Stimulated activated CD4-positive, alpha-beta T cell treated with anti-CD3 and anti-CD28 coated beads, Interleukin-1b, Interleukin-23, amount 100 ng/mL, for 1 hour (primary cell): ENCODE measurements at places on chromosomes 4 and X.

DNA sequence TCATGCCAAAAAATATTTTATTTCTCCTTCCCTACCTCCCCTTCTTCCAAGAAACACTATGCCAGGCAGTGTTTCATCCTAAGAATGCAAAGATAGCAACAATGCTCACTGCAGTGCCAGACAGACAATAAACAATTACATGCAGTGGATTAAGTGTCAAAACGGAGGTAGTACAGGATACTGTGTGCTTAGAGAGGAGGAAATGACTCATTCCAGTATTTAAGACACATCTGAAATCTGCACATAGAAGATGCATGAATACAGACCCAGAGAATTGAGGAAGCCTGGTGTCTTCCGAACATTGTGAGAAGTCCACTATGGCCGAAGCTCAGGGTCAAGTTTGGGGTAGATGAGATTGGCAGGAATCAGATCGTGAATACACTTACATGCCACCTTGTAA, 326.4 kb downstream of the PPP3CA start:
- no peak for DNase-seq

DNA sequence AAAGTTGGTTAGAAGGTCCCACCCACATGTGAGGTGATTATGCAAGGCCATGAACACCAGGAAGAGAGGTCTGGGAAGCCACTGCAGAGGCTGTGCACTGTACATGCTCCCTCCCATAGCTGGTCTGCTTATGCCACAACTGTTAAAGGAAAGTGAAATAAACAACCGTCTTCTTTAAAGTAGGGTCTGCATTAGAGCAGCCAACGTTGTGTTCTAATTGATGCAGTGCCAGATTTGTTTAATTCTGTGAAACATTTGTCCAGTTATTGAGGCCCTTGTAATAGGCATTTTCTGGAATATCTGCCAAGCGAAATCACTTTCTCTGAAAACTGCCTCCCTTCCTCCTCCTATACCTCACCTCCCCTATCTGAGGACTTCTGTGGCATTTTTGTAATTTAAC, 224.0 kb upstream of the LNX1 start:
- no peak for DNase-seq

DNA sequence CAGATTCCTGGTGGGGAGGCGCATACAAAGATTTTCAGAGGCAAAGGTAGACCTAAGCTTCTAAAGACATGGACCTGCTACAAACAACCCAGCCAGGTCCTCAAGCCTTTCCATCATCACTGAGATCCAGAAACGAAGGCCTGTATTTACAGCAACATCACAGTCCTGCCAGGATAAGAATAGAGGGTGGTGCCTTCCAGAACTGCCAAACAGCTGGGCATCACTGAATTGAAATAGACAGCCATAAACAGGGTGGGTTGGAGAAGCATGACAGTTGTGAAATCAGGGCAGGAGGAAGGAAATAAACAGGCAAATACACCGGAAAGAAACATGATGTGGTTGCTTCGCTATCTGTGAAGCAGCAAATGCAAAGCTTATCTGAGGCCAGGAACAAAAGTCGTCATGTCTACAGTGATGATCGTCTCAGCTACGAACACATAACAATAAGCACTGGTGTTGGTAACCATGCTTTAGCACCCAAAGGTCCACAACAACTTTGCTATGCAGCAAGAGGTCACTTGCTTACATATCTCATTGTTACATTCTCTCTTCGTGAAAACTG, 6.7 kb upstream of the TMEM154 start:
- no peak for DNase-seq

GRCh38 chr4:126530996-126531585, 1101.7 kb upstream of the INTU start:
- no peak for DNase-seq

- no peak for DNase-seq
Observed at GRCh38 chr4:10275696-10276095, 159.1 kb upstream of the WDR1 start.

DNA sequence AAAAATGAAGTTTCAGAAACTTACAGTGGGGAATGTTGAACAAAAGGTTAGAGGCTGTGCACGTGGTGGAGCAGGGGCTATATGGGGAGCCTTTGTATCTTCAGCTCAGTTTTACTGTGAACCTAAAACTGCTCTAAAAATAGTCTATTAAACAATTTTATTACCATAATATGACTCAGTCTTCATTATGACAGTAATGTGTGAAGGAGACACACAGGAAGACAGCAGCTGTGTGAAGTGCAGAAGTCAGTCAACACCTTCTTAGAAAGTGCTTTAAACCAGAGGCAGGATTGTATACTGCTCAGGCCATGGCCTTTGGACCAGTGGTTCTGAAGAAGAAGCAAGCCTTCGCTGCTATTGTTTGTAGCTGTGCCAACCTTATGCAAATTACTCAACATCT, 89.7 kb downstream of the ARHGAP10 start:
- no peak for DNase-seq

- no peak for DNase-seq
Observed at GRCh38 chr4:67080046-67080557, 465.2 kb downstream of the CENPC start.

DNA sequence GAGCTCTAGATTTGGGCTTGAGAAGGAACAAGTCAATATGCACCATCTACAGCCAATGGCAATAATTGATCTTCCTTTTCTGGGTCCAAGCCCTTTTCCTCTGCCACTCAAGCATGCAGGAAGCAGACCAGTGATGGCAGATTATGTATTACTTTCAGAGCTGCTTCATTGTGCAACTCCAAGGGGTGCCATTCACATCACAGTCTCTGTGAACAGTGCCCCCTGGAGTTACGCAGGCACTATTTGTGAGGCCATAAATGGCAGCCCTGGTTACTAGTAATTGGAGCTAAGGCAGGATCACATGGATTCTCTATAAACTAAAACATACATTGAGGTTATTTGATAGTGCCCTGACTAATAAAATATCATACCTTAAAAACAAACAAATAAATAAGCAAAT, 313.4 kb upstream of the SLC7A11 start:
- DNase-seq, result no peak

- no peak for DNase-seq
Observed at GRCh38 chrX:40878766-40879165, 143.4 kb upstream of the MED14 start.

DNA sequence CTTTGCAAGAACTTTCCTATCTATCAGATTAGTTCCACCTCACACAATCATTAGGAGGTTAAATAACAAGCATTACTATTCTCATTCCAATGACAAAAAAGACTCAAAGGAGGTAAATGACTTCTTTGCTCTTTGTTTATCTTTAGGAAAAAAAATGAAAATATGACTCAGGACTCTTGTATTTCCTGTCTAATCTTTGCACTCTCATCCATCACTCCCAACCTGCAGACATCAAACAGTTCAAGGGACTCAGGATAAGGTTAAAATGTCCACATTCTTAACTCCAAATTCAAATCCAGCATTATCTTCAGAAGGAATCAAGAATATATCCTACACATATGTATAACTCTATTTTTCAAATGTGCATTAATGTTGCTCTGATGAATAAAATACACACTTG, 139.6 kb downstream of the UNC5C start:
- DNase-seq, result no peak
